ENCODE measurements at places on chromosomes 2 and 18.

DNA sequence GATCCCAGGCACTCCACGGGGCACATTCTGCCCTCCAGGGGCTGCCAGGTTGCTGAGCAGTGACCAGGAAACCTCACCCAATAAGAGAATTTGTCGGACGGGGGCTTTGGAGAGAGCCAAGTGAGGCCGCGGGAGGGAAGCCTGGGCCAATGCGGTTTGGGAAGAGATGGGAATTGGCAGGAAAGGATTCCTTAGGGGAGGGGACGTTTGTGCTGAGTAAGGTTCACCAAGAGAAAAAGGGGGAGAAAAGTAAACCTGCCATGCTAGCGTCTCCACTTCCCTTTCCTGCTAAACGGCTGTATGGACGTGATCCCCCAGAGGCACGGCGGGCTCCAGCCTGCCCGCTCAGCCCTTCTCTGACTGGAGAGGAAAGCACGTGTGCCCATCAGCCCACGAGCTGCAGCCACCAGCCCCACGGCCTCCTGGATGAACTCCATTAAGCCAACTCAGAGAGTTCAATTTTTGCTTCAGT, 194.4 kb upstream of the ID2 start:
- DNase-seq: no peak

DNA sequence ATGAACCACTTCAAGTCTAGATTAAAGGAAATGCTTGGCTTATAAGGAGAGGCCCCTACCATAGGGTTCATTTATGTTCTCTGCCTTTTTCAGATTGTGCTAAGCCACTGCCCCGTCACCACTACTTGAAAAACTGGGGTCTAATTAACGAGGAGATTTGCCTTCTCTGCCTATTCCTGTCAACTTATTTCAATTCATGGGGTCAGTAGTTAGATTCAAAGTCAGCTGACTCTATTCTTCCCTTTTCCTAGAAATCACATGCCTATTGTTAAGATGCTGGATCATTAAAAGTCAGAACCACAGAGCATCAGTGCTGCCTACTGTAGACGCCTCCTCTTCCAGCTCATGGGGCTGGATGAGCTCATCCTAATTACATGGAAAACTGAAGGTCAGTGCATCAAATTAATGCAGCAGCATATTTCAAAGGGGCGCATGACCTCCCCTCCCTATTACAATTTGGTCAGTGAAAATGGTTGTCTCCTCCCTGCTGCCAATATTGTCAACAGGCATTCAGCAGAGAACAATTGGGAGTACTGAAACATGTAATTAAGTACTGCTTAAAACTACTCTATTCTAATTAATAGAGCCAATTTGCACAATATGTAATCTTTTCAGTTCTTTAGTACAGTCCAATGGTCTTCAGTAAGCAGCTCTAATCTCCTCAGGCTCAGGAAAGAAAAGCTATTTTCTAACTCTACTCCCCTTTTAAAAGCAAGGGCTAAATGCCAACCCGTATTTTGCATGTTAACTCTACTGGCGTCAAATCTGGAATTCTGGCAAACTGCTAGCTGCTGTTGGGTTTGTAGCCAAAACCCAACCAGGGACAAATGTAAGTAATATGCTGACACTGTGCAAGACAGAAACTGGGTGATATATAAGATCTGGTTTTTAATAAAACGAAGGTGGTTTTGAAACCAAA, 117.4 kb upstream of the ITGB6 start:
- DNase-seq: no peak

DNA sequence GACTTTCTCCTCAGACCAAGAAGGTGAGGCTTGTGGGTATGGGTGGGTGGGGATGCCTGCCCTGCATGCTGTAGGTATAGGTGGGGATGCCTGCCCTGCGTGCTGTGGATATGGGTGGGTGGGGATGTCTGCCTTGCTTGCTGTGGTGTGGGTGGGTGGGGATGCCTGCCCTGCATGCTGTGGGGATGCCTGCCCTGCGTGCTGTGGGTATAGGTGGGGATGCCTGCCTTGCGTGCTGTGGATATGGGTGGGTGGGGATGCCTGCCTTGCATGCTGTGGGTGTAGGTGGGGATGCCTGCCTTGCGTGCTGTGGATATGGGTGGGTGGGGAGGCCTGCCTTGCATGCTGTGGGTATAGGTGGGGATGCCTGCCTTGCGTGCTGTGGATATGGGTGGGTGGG, 278.4 kb downstream of the NEDD4L start:
- no peak for DNase-seq

GRCh38 chr2:160453111-160453820, 40.3 kb downstream of the RBMS1 start:
- no peak for DNase-seq

DNA sequence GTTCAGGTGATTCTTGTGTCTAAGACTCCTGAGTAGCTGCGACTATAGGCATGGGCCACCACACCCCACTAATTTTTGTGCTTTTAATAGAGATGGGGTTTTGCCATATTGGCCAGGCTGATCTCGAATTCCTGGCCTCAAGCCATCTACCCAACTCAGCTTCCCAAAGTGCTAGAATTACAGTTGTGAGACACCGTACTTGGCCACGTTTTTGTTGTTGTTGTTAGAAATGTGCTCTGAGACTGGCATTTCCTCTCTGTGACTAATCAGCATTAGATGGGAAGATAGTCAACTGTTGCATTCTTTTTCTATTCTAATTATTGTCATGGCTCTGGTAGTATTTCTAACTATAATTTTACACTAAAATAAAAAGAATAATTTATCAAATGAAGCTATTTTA, 191.7 kb downstream of the CAMKMT start:
- no peak for DNase-seq
